ENCODE measurements at places on chromosomes 6 and 20.
A peak's percentile ranks its signal among the peaks of the same experiment; 100 is the strongest.

- no peak for DNase-seq
These were observed 28.4 kb upstream of the SLC35A1 start for GRCh38 chr6:87444362-87444761.

DNA sequence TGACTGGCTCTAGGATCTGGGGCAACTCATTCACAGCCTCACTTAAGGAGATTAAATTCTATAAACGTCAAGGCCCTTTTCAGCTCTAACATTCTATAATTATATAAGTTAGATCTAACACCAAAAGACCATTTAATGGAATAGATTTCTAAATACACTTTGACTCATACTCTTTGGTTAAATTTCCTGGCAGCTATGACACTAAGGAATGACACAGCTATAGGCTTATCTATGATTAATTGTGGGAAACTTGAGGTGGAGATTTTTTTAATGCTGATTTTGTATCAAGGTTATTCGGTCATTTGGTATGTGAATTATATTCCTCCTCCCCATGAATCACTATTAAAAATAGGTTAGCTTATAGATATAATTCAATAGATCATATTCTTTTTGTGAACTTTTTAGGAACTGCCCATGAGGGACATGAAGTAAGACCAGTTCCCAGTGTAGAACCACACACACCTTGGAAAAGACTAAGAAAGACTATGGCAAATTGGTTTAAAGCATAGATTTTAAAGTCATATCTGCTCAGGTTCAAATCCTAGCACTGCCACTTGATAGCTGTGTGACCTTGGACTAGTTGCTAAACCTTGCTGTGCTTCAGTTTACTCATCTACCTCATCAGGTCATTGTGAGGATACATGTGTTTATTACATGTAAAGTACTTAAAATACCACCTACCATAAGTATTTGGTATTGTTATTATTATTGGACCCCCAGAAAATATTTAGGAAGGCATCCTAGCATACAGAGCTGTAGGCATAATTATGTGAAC, 116.0 kb downstream of the CRYBG1 start:
- no peak for DNase-seq

DNA sequence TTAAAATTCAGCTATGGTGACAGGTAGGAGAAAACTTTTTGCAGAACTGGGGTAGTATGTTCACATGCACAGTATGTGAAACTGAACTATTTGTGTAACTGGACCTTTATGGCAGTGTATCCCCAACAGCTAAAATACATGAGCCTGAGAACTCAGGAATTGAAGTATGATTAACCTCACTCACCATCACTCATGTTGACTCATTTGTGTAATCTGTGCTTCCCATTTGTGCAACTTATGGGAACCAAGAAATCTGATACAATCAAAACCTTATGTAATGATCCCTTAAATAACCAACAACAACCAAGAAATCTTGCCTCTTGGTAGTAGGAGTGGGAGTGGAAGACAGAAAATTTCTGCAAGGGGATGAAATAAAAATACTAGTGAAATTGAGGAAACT, 674.9 kb downstream of the HDGFL1 start:
- no peak for DNase-seq

GRCh38 chr20:59579404-59580145, 24.8 kb upstream of the PHACTR3 start:
- DNase-seq, result no peak

DNA sequence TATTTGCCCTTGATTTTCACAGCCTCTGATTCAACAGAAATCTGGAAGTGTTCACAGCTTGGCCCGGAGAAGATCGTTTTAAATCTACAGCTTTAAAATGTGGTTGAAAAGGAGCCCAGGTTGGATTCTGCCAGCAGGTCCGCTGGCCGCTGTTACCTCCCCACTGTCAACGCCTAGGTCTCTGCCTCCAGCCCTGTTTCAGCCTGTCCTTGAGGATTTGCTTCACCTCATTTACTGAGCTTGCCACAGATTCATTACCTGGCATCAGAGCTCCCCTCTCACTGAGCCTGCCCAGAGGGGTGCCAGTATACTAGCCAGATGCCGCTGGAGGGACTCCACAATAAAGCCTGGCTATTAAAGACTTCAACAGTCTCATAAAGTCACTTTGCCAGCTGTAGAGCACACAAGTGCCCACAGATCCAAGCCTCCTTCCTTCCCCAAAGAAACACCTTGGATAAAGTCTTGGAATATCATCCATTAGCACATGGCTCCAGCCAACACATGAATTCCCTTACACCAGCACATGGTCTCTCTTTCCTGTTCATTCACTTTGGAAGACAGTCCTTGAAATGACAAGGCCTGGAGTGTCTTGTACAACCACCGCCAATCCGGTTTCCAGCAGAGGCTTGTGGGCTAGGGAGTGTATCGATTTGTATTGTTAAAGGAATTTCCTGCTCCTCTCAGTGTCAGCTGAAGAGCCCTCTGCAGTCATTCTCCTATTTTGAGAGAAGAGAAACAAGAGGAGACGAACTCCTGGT, 9.5 kb upstream of the NR2E1 start:
- no peak for DNase-seq

- DNase-seq, result no peak
These were observed 32.4 kb downstream of the CBFA2T2 start for GRCh38 chr20:33522256-33522820.

DNA sequence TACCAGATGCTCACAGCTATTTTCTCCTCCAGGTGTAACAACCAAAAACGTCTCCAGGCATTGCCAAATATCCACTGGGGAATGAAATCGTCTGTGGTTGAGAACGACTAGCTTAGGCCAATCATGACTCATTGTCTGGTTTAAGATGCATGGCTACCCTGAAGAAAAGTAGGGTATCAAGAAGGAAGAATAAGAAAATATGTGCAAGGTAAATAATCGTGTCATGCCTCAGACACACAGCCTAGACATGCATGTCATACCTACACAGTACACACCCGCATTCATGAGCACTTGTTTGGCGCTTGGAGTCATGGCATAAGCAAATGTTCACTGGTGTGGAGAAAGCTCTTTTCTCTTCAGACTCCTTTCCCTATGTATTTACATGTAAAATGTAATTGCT, 745.7 kb downstream of the MAFB start:
- no peak for DNase-seq

DNA sequence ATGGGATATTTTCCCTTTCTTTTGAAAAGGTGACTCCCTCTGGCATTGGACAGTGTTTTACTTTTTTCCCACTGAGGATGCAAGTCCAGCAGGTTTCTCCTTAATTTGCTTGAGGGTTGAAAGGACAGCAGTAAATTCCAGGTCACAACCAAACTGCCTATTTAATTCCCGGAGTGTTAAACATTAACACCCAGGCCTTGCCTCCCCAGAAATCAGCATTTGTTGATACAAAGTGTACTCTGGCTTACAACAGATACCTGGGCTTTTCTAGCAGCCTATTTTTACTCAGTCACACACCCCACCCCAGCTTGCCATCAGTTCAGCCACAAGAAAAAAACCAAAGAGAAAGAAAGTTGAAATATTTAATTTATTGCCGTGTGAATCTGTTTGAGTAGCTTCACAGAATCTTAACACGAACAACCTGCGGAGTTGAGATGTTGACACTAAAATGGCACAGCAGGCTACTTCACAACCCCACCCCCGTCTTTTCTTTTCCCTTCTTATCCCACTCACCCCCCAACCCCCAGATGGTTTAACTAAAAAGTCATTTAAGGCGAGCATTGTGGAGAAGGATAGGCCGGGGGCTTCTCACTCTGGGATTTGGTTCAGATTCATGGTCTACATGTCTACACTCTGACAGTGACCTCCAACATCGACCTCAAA, 45.7 kb downstream of the MYLIP start:
- no peak for DNase-seq

DNA sequence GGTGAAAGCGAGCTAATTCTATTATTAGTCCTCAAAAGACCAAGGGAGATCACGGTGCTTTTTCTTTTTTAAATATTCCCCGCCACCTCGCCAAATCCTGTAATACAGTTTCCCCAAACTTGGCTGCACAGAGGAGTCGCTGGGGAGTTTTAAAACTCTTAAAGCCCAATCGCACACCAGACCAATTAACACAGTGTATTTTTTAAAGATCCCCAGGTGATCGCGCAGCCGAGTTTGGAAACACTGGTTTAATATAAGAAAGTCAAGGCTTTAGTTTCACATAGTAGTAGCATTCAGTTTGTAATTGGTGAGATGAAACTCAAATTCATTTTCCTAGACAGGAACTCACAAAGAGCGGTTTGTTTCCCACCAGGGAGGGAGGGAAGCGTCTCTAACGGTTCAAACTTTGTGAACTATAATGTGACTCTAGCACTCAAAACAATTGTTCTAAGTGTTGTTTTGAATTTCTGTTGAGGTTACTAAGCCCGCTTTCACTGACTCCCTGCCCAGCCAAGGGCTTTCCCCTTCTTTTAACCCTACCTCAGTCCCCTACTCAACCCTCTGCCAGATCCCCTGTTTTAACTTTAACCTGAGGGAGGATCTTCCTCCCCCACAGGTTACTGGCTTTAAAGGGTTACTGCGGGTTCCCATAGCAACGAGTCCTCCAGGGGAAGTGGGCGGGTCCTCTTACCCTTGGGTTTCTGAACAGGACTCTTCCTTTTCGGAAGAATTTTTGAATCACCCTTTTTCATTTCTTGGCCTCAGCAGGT, 25.7 kb upstream of the BTBD3 start:
- peak; percentile 72 for DNase-seq

GRCh38 chr6:35522660-35523658, 10.3 kb upstream of the TULP1 start:
- peak; percentile 49 for DNase-seq

- DNase-seq, result no peak
These were observed 828.8 kb upstream of the GJE1 start for GRCh38 chr6:141303907-141304306.

- DNase-seq, result no peak
These were observed 378.8 kb downstream of the CENPW start for GRCh38 chr6:126718600-126719327.

GRCh38 chr6:52610745-52611355, 34.0 kb upstream of the TRAM2 start:
- no peak for DNase-seq

- DNase-seq, result no peak
These were observed 110.9 kb downstream of the GFRAL start for GRCh38 chr6:55438203-55438602.

All from inflammatory macrophage treated with lipopolysaccharide for 4 hours (primary cell).